ENCODE measurements at places on chromosomes 12 and 14.
A peak's percentile ranks its signal among the peaks of the same experiment; 100 is the strongest.

GRCh38 chr12:51131745-51132521 lies 41.0 kb downstream of the TFCP2 start:
- no peak for DNase-seq

DNA sequence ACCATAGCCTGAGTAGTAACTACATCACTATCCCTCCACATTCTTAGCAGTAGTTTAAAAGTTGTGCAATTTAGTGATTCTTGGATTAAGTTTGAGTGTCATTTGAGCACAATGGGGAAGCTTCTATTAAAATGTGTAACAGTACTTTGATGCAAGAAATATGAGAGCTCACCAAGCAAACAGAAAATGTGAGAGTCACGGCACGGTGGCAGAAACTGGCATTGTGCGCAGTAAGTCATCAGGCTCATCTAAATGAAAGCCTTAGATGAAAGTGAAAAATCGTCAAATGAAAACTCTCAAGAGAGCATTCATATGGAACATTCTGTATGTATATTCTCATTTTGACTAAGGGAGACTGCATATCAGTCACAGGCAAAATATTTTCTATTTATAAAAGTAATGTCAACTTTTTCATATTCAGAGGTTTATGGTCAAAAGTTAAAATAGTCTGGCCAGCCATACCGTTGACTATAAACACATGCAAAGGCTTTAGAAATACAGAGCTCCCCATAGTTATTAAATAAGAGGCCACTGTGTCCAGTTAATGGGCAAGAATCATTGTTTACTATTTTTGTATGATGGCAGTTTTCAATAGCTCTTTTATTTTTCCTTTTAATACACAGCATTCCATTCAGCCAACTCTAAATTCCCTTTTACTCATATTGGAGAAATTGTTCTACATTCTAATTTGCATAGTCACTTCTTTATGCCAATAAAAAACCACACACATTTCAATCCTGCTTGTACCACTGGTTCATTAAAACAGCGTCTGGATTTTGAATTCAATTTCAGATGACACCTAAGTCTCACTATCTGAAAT lies 167.9 kb downstream of the PRKD1 start:
- DNase-seq = no peak

DNA sequence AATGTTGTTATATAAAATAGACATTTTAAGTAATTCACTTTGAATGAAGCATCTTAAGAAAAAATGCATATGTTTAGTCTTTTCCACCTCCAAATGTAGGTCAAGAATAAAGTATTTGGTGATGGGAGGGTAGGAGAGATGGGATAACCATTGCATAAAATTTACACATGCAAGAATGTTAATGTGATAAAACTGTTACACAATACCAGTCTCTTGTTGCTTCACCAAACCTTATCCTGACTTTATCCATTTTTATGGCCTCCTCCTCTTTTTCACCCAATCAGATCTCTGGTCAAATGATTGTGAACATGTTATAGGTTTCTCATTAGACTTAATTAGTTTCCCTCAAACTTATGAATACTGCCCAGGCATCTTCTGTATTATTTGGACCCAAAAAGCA lies 994.5 kb upstream of the FLRT2 start:
- DNase-seq = peak; percentile 18

DNA sequence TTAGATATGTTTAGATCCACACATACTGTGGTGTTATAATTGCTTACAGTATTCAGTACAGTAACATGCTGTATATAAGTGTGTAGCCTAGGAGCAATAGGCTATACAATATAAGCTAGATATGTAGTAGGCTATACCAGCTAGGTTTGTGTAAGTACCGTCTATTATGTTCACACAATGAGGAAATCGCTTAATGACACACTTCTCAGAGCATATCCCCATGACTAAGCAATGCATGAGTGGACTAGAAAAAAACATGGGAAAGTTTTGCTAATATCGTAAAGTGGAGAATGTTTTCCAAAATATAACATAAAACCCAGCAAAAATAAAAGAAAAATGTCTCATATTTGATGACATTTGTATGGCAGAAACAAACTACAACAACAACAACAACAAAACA lies 27.3 kb downstream of the AKAP3 start:
- no peak for DNase-seq

GRCh38 chr12:52704464-52704863 lies 1.1 kb upstream of the KRT77 start:
- no peak for DNase-seq

DNA sequence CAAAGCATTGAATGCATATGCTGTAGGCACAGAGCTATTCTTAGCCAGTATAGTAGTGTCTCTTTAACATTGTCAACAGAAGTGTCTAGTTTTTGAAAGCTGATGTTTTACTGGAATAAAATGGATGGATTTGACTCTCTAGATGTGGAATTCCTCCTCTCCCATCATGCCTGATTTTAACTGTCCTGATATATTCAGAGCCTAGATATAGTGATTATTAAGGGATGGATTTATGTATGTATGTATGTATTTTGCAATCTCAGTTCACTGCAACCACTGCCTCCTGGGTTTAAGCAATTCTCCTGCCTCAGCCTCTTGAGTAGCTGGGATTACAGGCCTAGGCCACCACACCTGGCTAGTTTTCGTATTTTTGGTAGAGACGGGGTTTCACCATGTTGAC lies 144.8 kb upstream of the NAV3 start:
- DNase-seq = peak; percentile 28

- DNase-seq = no peak
These were observed 27.8 kb downstream of the EFCAB11 start for GRCh38 chr14:89926694-89927093.

DNA sequence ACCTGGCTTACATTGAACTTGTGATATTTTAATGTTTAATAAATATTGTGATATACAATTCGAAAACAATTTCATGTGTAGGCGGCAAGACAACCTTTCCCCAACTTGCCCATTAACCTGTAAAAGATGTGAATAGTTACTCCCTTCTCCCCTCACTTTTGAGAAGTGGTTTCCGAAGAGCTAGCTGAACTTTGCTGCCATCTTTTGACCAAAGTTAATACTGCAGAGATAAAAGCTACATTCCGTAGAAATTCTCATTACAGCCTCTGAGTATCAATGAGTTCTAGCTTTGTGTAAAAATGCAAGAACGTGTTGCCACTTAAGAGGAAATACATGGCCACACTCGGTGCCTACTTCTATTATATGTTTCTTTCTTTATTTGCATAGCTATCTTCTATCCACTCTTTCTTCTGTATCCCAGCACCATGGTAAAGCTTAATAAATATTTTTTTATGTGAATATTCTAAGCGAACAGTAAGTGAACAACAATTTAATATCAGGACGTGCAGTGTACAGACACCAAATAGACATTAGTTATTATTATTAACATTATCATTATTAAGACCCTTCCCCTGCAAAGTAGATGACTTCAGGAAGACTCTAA lies 105.1 kb upstream of the TMEM260 start:
- peak; percentile 66 for DNase-seq

- no peak for DNase-seq
These were observed 9.9 kb downstream of the GPHB5 start for GRCh38 chr14:63308723-63309317.

DNA sequence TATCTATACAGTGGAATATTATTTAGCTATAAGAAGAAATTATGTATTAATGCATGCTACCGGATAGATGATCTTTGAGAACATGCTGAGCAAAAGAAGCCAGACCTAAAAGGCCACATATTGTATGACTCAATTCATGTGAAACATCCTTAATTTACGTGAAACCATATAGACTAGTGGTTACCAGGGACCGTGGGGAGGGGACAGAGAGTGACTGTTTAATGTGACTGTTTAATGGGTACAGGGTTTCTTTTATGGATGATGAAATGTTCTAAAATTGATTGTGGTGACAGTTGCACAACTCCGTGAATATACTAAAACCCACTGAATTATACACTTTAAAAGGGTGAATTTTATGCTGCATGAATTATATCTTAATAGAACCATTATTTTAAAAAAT lies 8.5 kb upstream of the BCL7A start:
- DNase-seq = no peak

DNA sequence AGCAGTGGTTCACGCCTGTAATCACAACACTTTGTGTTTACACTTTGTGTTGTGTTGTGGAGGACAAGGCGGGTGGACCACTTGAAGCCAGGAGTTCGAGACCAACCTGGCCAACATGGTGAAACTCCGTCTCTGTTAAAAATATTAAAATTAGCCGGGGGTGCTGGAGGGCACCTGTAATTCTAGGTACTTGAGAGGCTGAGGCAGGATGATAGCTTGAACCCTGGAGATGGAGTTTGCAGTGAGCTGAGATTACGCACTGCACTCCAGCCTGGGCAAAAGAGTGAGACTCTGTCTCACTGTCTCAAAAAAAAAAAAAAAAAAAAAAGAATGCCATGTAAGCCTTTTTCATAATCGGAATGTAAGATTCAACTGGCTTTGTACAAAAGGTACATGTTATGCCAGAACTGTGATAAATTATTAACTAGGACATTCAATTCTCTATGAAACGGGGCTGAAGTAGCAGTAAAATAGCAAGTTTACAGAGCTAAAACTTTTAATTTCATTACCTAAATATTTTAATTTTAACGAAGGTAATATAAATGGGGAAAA lies 13.9 kb upstream of the PITPNM2 start:
- DNase-seq = no peak

- DNase-seq = no peak
These were observed 44.3 kb downstream of the CCDC92 start for GRCh38 chr12:123928274-123928865.

- DNase-seq = no peak
These were observed 62.7 kb downstream of the HMGA2 start for GRCh38 chr12:65886996-65887395.

DNA sequence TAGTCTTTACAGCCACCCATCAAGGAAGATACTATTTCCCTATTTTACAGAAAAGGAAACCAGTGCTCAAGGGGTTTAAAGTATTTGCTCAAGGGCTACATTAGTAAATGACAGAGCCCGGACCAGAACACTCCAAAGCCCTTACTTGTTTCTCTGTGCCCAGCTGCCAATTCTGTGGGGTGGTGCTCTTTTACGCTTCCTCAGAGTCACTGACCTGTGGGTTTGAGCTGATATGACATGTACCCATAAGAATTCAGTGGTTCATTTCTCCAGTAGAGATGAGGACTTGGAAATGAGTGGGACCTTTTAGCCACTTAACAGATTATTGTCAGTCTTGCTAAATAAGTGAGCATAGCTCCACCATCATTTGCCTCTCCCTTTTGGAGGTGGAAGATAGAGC lies 37.4 kb upstream of the NKX2-8 start:
- DNase-seq = no peak

- no peak for DNase-seq
These were observed 179.9 kb upstream of the EEA1 start for GRCh38 chr12:93108985-93109384.

- no peak for DNase-seq
These were observed 194.7 kb downstream of the BCL11B start for GRCh38 chr14:99077076-99077843.

GRCh38 chr14:70282666-70283065 lies 76.8 kb downstream of the COX16 start:
- no peak for DNase-seq

- DNase-seq = no peak
These were observed 661.0 kb downstream of the RPS29 start for GRCh38 chr14:48925184-48925583.

- no peak for DNase-seq
These were observed 35.2 kb downstream of the TMEM132D start for GRCh38 chr12:129868575-129868974.

GRCh38 chr12:57242329-57242690 lies 8.7 kb downstream of the STAC3 start:
- DNase-seq = no peak

GRCh38 chr12:29640589-29641345 lies 143.0 kb downstream of the TMTC1 start:
- no peak for DNase-seq

- DNase-seq = no peak
These were observed 258.3 kb upstream of the STXBP6 start for GRCh38 chr14:25308244-25308643.

- no peak for DNase-seq
These were observed 7.6 kb upstream of the KCNA5 start for GRCh38 chr12:5036031-5036430.

DNA sequence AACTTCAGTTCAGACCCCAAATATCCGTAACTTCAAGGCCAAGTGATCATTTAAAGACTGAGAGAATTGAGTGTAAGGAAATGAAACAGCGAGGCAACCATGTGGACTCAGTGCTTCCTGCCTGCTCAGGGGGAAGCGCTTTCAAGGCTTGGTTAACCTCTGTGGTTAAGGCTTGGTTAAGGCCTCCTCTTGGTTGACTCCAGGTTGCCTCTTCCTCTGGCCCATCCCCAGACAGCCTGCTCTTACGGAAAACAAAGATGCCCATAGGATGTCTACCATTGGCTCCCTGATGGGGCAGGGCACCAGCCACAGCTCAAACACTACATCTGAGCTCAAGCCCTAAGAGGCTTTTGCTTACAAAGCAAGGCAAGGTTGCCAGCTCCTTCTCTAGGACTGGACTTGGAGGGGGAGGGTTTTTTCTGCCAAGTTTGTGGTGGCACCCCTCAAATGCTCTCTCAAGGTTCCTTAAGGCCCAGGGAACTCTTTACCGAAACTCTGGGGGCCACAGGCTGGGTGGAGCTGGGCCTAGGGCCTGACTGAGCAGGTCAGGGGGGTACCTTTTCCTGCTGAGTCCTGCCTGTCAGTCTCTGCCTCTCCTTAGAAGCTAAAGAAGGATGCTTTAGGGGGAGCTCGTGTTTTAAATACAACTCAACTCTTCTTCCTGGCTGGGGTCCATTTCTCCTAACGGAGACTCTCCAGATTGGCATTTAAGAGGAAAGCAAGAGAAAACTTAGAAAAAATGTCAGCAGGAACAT lies 13.7 kb downstream of the COL2A1 start:
- DNase-seq = no peak

GRCh38 chr14:21987937-21988336 lies 314.3 kb upstream of the OR4E1 start:
- no peak for DNase-seq

GRCh38 chr12:120835304-120835612 lies 68.9 kb downstream of the SPPL3 start:
- DNase-seq = no peak

DNA sequence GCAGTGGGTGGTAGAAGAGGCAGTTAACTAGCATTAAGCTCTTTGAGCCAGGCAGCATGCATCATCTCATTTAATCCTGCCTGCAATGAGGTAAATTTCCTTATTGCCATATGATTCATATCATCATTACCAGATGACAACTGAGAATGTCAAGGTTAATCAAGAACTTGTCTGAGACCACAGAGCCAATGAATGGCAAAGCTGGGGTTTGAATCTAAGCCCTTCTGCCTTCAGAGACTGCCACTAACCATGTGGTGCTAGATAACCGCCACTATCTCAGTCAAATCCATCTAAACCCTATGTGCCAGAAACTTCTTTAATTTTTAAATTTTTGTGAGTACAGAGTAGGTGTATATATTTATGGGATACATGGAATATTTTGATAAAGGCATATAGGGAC lies 77.8 kb upstream of the GRIP1 start:
- DNase-seq = no peak

GRCh38 chr12:18158774-18159557 lies 69.0 kb upstream of the RERGL start:
- DNase-seq = no peak

DNA sequence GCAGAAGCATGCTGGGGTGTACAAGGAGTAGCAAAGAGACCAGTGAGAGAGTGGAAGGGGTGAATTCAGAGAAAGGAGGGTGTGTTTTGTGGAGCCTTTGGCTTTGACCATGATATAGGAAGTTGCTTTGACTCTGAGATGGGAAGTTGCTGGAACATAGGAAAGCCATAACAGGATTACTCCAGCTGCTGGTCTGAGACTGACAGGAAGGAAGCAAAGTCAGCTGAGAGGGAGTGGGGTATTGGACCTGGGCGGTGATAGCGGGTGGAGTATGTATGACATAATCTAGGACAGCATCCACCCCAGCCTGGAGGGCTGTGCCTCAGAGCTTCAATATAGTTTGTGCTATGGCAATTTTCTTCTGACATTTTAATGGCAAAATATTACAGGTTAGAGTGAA lies 324.4 kb downstream of the PDZRN4 start:
- DNase-seq = no peak
